ENCODE measurements at places on chromosomes 4 and X.

GRCh38 chr4:183960046-183960420 is 54.9 kb downstream of the STOX2 start:
- DNase-seq = no peak

DNA sequence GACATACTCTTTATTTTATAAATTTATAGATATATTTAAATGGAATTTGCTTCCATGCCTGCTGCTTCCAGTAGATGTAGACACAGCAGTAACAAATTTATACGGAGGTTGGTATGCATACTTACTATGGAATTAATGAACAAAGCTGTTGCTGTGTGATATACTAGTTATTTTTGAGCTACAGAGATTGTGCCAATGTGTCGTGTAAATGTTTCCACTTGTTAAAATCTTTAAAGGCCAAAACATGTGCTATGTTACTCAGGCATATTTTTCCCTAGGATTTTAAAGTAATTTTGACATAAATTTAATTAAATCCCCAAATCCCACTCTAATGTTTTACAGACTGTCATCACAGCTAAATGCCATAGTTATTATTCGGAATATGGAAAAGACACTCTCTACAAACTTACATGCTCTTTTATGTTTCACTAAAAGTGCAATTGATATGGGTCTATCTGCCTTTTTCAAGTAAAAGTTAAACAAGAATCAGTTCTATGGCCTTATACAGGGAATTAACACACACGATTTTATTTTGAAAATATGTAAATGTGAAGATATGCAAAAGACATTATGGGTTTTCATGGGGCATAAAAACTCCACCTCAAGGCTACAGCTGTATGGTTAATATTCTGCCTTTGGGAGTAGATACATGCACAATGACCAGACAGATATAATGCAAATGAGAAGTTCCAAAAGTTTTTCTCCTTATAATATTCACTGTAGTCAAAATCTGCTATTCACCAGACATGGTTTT is 256.8 kb downstream of the FSTL5 start:
- DNase-seq = no peak

DNA sequence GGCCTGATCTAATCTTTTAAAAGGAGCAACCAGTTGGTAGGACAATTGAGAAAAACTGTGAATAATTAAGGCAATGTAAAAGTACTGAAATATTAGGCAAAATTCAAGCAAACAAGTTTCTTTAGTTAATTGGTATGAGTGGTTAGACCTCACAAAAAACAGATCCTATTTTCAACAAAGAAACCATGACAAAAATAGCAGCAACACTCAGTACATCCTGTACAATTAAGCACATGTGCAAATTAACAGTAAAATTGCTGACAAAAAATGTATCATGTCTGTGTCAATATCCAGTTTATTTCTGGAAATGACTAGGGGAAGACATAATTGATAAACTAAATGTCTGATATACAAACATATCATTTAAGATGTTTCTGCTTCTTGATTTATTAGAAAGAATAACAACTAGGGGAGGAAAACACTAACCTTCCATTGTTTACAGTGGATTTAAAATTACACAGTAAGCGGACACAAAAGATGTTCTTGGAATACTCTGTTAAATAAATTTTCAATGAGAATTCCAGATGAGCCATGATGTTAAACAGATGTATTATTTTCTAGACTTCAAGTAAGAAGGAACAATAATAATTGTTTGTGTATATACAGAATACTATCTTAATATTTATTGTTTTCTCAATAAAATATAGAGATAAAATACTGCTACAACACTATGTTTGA is 638.9 kb downstream of the SPRY1 start:
- no peak for DNase-seq

DNA sequence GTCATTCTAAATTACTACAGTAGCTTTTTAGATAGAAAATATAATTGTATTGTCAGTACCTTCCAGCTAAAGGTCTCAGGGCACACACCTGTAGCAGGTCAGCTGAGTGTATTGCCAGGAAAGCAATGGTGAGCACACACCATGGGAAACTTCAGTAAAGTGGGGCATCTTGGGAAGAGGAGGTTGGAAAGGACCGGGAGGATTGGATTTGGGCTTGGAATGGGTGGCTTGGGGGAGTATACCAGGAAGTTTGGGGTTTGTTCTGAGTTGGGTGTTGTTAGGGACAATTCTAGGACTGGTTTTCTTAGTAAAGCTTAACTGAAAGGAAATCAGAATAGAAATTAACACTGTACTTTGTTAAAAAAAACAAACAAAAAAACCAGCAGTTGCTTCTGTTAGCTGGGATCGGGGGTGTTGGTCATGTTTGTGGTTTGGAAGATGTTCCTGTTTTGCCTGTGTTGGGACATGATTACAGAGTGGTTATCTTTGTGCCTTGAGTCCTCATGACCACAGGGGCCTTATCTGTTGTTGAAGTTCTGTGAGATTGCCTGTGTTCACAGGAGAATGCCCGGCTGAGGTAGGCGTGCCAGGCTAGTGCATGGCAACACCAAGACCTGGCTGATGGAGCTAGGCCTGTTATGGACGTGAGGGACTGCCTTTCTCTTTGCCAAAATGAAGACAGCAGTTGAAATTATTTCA is 35.1 kb downstream of the PRIMPOL start:
- no peak for DNase-seq

DNA sequence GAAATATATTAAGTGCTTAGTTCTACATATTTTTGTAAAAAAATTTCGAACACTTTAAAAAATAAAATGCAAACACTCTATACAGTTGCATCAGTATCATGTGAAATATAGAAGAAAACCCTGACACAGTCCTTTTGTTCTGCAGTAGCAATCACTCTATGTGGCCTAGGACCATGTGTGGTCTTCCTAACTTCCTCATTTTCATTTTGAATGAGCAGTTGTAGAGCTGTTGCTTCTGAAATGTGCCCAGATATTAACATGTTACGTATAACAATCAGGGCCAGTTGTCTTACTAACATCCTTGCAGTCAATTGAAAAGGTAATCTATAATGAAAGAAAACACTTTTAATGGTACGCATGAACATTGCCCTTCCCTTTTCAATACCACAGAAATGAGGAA is 107.9 kb downstream of the ZNF827 start:
- no peak for DNase-seq

DNA sequence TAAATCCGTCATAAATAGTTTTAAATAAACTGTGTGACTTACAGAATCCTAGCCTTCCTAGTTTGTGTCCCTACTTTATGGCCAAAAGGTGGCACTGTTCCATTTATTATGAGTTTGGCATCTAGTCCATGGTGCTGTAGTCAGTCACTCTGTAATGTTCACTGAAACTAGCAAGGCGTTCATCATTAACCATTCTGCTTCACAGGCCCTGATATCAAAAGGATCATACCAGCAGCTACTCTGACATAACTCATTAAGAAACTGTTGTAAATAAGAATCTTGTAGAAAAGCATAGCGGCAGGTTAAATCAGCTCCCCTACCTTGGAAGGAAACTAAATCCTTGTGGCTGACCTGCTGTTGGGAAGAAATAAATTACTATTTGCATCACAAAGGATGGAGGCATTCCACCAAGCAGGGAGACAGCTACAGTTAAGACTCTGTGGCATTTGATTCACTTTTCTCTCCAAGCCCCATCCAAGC is 919.6 kb upstream of the DIAPH2 start:
- no peak for DNase-seq

- no peak for DNase-seq
These were observed 56.4 kb downstream of the PGRMC1 start for GRCh38 chrX:119292445-119292844.

DNA sequence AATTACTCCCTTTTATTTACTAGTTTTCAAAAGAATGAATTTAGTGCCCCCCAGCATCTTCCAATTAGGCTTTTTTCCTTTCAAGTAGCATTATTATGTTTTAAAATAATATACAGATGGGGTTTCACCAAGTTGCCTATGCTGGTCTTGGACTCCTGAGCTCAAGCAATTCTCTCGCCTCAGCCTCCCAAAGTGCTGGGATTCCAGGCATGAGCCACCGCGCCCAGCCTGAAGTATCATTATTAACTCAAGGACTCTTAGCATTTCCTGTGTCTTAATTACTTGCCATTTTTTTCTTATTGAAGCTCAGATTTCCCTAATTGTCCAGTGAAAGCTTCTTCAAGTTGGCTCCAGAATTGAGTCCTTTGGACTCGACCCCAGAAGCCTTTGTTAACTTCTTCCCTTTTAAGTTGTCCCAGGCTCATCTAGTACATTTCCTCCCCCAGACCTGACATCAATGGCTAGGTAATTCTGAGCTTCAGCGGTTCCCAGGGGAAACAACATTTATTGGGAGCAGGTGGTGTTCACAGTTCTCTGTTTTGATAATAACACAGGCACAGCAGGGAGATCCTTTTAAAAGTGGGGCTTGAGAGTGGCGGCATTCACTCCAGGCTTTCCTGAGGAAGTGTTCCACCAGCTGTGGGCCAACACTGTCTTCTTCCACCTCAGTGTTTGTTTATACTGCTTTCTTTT is 10.0 kb downstream of the SAT1 start:
- no peak for DNase-seq

DNA sequence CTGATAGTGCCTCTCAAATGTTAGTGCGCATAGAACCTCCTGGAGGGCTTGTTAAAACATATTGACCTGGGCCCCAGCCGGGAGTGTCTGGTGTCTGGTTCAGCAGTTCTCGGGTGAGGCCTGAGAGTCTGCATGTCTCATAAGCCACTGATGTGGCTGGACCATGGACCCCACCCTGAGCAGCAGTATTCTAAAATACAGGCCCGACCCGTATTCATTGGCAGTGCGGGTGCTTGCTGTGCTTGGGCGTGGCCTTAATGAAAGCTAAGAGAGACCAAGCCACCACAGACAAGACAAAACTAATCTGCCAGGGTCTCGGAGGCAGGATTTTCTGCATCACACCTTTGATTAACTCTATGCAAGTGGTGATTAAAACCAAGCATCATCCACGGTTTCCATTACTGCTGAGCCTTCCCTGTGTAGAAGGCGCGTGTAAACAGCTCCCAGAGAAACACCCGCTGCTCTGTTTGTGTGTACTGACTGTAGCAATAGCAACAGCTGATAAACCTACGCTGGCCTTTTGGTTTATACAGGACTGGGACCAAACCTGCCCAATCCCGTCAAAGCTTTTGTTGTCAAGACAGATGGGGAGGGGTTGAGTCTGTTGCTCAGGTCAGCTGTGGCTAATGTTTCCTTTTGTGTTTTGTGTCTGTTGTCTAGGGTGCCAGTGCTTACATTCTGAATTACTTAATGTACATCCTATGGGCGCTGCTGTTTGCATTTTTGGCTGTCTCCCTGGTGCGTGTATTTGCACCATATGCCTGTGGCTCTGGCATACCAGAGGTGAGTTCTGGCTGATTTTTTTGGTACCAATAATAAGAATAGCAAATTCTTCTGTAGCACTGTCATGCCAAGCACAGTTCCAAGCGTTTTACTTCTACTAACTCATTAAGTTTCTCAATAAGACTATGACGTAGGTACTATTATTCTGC is 40.8 kb downstream of the CLCN4 start:
- no peak for DNase-seq

- no peak for DNase-seq
These were observed 63.9 kb upstream of the TRIM2 start for GRCh38 chr4:153140294-153140693.

- DNase-seq = no peak
These were observed 137.6 kb upstream of the TEX13D start for GRCh38 chrX:124194901-124195300.

DNA sequence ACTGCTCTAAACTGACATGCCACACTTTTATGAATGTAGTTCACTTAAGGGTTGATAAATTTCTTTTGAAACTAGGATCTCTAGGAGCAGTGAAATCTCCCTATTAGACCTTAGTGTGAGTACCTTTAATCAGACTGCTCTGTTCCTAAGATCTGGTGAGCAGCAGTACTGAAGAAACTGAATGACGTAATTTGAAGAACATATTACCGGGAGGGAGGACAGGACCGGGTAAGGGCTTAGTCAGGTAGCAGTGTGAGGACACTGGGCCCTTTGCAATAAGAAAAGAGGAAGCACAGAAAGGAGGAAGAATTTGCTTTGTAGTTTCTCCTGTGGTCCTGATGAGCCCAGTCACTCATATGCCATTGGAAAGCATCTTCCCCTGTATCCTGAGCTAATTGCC is 255.2 kb downstream of the THOC2 start:
- DNase-seq = no peak

DNA sequence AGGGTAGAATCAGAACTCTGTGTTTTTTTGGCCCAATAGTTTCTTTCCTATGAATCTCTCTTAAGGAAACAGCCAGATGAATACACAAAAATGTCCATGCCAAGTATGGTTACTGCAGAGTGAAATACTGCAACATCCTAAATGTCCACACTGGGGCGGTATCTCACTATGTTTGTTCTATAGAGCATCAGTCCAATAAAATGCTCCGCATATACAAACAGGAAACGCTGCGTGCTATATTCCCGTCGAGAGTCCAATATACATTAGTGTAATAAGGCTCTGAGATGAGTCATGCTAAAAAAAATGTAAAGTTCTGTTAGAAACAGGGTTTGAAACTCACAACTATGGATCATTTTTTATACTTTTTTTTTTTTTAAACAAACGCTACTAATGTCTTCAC is 72.9 kb upstream of the ENOX2 start:
- no peak for DNase-seq

- no peak for DNase-seq
These were observed 4.3 kb downstream of the DMD start for GRCh38 chrX:33207056-33207455.

GRCh38 chr4:150647008-150647407 is 65.1 kb downstream of the MAB21L2 start:
- no peak for DNase-seq

- DNase-seq = no peak
These were observed 102.6 kb downstream of the HS6ST2 start for GRCh38 chrX:132855780-132856341.

DNA sequence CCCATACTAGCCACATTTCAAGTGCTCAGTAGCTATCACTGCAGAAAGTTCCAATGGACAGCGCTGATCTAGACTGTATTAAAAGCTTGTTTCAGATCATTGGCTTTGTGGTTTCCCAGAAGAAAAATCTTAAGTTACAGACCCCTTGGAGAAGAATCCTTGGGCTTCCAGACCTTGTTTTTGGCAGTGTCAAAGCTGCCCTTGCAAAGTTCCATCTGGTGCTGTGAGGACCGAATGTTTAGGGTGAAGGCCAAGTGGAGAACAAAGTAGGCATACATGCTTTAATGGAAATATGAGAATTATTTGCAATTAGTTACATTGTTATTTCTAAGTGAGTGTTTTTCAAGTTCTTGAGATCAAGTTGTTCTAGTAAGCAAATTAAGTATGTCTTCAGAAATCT is 144.7 kb downstream of the FRMPD4 start:
- no peak for DNase-seq

GRCh38 chr4:89754531-89754930 is 82.4 kb downstream of the SNCA start:
- no peak for DNase-seq
